8988T (cell line): ENCODE measurements at places on chromosomes 12 and 14.
A peak's percentile ranks its signal among the peaks of the same experiment; 100 is the strongest.

- peak; percentile 32 for DNase-seq
Observed at GRCh38 chr12:7188562-7189397, 706 bp upstream of the PEX5 start.

GRCh38 chr12:47216150-47216677, 136.5 kb upstream of the AMIGO2 start:
- DNase-seq, result no peak

DNA sequence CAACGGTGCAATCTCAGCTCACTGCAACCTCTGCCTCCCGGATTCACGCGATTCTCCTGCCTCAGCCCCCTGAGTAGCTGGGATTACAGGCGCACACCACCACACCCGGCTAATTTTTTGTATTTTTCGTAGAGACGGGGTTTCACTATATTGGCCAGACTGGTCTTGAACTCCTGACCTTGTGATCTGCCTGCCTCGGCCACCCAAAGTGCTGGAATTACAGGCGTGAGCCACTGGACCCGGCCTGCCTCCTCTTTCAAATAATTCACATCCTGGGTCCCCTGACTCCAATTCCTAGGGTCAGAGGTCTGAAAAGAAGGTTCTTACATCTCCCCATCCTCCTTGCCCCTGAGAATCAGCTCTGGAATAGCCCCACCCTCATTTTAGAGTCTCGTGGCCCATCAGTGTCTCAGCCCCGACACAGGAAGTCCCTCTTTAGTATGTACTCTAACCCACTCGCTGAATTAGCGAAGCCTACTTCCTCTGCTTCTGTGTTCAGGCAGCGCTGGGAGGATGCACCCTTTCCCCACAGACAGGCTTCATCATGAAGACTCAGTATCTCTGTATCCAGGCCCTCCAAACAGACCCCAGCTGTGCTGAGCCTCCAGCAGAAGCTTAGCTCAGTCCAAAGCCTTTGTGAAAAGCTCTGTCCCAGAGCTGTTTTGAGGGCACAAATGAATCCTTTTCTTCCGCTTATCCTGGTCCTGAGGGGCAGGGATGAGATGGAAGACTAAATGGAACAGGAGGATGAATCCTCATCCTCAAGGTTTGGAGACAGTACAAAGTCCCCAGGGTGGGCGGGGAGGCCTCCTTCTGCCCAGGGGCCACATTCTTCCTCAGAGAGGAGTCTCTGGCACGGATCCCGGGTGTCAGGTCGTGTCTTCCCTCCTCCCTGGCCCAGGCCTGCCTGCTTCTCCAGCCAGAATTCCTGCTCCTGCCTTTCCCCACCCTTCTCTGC, 3.5 kb downstream of the LPAR5 start:
- no peak for DNase-seq

DNA sequence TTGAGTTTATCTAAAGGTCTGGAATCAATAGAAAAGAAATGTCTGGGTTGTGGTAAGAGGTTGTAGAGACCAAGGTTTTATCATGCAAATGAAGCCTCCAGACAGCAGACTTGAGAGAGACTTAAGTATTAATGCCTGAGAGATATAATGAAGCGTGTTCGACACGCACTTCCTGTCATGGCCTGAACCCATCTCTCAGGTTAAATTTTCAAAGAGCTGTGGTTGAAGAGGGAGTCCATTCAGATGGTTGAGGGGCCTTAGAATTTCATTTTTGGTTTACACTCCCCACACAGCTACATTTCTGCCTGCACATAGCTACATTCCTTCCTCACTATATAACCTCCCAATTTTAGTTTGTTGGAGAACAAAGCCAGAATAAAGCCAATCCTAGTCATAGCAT, 10.1 kb upstream of the CLEC12A start:
- no peak for DNase-seq

DNA sequence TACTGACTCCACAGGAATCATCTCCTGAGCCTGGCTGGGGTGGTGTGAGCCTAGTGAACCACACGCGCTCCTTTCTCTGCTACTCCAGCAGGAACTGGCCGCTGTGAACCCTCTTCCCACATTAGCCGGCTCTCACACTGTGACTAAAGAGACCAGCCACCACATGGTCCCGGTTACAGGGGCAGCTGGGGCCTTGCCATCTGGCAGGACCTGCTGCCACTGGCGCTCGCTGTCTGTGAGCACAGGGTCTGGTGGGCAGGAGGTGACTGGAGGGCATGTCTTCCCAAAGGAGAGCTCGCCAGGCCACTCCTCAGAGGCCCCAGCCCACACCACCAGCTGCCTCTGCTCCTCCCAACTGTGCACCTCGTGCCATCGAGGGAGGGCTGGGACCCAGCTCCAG, 99.3 kb downstream of the SINHCAF start:
- no peak for DNase-seq

DNA sequence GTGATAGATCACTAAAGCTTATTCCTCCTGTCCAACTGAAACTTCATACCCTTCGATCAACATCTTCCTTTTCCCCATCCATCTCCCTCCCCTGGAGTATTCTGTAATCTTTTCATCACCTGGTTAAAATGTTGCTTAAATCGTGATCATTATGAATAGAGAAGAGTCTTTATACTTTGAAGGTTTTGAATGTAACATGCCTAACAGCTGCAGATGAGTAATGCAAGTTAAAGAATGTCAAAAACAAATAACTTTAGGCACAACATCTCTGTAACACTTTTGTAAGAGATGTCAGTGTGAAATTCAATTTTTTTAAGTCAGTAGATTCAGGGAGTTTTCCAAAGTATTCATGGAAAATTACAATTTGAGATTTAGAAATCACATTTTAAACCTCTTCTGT, 25.0 kb downstream of the RXYLT1 start:
- no peak for DNase-seq

DNA sequence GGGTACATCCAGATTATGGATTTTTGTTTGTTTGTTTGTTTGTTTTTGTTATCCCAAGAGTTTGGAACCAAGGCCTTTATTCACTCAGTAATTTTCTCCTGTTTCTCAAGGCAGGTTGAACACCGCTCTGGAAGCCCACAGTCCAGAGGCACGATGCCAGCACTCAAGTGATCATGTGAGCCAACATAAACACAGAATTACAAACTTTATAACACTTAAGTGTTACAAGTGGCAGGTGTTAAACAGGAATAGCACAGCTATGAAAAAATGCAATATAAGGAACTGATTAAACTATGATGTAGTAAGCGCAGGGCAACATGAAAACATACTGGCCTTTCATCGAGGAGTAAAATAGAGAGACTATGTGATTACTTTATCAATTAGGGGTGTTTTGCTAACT, 1885.8 kb upstream of the SEL1L start:
- DNase-seq, result no peak

DNA sequence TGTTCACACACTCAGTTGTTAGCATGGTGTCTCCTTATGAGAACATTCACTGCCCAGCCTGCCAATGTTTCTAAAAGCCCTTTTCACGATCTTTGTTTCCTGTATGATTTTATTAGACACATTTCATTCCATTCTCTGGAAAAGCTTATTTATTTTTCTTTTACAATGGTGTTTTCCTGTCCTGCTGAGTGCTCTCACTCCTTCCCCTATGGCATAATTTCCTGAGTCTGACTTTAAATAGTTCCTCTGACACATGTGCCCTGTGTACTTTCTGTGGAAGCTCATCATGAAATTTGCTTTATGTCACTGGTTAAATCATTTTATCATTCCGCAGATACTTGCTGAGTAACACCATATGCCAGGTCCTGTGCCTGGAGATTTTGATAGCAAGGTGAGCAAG, 612.0 kb downstream of the FLRT2 start:
- no peak for DNase-seq

GRCh38 chr12:26746121-26746714, 86.8 kb downstream of the ITPR2 start:
- DNase-seq, result no peak

DNA sequence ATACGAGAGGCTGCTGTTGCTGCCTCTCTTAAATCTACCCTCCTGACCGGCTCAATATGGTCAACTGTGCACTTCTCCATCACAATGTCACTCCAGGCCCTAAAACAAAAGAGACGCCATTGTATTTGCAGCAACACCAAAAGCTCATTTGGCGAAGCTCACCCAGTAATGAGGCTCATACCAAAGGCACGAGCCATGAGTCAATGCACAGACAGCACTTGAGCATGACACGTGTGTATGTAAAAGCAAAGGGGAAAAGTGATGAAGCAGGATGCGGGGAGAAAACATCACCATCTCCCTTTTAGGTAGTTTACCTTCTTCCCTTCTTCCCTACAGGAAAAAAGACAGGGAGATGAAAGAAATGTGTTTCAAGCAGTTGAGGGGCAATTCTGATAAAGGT, 150.3 kb downstream of the FOXN3 start:
- no peak for DNase-seq

- DNase-seq, result no peak
Observed at GRCh38 chr12:32901553-32901952, 5.0 kb upstream of the PKP2 start.

DNA sequence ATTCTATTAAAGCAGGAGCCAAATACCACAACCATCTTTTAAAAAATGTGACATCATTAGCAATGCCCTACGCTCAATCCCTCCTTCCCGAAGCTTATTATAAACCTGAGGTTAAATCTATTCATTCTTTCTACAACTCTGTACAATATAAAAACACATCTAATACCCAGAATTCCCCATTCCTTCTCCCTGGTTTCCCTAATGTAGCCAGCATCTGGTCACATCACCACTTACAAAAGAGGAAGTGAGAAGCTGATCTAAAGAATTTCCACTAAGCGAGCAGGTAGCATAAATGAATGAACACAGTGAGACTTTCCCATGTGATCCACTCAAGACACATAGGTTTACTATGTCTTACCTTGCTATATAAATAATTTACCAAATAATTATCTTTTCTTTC, 90.4 kb downstream of the LRP6 start:
- no peak for DNase-seq

- DNase-seq, result no peak
Observed at GRCh38 chr14:71694591-71695530, 237.4 kb upstream of the RGS6 start.

DNA sequence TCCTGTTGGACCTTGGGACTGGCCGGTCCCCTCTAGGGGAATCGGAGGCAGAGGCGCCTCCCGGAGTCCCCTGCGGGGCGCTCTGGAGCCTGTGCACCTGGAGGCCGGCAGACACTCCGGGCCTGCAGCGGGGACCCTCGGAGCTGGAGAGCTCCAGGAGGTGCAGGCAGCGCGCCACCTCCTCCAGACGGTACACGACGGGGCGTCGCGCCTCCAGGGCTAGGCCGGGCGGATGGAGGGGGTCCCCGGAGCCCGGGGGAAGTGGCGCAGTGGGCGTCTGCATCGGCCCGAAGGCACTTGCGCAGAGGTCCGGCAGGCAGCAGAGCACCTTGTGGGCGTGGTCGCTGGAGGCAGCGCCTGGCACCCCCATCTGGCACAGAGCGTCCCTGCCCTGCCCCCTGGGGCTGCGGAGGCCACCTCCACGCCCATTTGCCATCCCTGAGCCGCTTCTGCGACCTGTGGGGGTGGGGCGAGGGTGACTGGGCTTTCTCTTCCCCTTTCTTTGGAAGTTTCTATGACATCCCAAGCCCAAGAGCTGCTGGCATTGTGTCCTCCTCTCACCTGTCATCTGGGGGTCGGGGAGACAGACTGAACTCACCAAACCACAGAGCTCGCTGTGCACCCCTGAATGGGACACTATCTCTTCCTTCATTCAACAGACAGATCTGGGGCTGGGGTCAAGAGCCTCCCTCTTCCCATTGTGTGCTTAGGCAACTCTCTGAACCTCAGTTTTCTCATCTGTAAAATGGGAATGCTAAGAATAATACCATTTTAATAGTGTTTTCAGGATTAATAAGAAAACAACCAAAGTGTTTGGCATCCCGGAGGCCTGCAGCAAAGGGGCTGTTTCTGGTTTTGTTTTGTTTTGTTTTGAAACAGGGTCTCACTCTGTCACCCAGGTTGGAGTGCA, 37.5 kb upstream of the CORO1C start:
- DNase-seq, result peak; percentile 90

GRCh38 chr12:126726481-126727217, 1540.3 kb upstream of the TMEM132C start:
- DNase-seq, result no peak

DNA sequence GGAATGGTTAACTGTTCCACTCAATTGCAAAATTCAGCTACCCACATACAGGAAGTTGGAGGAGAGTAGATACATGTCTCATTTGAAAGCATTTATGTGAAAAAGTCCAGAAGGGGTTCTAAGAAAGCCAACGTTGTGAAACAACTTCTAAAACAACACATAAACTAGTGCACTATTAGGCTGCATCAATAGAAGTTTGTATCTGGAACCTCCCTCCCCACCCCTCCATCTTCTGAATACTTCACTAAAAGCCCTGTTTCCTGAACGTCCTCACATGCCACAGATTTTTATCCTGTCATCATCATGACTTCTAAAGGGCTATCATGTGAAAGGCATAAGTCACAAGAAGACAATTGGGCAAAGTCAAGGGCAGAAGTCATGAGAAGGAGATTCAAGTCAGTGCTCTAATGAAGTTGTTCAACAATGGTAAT, 5.5 kb downstream of the KRT79 start:
- DNase-seq, result no peak

DNA sequence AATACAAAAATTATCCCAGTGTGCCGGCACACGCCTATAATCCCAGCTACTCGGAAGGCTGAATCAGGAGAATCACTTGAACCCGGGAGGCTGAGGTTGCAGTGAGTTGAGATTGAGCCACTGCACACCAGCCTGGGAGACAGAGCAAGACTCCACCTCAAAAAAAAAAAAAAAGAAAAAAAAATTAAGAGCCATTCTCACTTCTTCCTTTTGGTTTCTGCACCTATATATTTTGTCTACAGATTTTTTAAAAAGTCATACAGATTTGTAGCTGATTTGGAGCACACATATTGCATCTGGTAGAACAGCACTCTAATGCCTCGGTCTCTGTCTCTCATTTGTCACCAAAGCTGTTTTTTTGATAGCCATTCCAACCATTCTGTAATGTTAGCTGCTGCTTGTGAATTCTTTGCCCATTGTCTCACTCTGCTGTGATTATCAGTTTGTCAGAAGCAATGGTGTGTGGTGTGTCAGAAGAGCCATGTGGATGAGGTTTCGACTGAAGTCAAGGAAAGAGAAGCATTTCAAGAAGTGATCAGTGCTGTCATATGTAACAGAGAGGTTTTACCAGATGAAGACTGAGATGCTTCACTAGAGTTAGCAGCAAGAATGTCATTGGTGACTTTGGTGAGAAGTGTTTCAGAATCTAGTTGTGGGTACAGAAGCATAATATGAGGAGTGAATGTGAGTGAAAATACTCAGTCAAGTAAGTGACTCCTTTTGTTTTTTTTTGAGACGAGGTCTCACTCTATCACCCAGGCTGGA, 8.7 kb upstream of the KTN1 start:
- no peak for DNase-seq

DNA sequence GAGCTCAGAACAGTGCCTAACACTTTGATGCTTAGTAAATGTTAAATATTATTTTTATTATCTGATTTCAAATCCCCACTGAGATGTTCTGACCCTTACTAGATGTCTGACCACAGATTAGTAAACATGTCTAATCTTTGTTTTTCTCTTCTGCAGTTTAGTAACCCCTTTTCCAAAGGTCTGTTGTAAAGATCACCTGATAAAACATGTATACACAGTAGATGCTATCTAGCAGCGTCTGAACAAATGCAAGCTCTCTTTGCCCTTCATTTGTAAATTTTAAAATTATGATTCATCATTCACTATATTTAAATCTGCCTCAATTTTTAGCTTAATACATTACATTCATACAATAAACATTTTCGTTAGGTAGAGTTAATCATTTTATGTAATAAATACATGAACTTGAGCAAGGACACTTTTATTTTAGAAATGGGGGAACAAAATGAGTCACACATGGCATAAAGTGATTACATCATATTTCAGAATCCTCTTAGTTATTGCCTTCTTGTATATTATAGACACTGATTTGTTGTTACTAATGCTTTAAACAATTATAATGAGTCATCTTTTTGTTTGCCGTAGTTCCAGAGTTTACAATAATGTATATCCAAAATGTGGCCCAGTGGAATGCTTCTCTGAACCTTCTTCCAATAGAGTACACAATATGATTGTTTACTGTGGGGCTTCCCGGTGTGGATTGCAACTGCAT, 1.7 kb upstream of the OR4K5 start:
- no peak for DNase-seq
